NCI-H2029 (cell line): ENCODE measurements at places on chromosomes 16 and 17.

- DNase-seq, result no peak
Measured at GRCh38 chr16:86751076-86752030, 173.0 kb downstream of the FOXL1 start.

DNA sequence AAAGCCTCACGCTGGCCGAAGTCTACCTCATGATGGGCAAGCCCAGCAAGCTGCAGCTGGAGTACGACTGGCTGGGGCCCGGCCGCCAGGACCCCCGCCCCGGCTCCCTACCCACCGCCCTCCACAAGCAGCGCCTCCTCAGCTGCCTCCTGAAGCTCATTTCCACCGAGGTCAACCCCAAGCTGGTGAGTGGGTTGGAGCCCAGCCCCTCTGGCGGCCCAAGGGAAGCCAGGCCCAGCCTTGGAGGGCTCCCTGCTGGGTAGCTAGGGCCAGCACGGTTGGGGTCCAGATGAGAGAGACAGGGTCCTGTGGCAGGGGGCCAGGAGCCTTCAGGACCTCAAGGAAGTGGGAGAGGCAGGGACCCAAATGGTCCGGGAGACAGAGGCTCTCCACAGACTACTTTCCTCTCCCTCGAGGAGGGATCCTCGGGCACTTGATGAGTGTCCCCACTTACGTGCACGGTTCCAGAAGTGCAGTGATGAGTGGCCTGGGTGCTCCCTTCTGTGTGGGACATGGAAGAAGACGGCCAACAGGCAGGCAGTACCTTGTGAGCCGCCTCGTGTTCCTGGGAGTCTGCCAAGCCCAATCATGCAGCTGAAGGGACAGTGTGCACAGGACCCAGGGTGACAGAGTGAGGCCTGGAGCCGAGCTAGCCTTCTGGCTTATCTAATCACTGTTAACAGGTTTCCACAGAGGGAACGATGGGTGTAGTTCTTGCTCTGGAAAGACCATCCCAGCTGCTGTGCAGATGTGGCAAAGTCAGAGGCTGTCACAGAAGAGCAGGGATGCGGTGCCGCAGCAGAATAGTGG, 21.1 kb upstream of the JPT2 start:
- no peak for DNase-seq

- no peak for DNase-seq
Measured at GRCh38 chr17:4693416-4693815, 10.5 kb downstream of the PELP1 start.

DNA sequence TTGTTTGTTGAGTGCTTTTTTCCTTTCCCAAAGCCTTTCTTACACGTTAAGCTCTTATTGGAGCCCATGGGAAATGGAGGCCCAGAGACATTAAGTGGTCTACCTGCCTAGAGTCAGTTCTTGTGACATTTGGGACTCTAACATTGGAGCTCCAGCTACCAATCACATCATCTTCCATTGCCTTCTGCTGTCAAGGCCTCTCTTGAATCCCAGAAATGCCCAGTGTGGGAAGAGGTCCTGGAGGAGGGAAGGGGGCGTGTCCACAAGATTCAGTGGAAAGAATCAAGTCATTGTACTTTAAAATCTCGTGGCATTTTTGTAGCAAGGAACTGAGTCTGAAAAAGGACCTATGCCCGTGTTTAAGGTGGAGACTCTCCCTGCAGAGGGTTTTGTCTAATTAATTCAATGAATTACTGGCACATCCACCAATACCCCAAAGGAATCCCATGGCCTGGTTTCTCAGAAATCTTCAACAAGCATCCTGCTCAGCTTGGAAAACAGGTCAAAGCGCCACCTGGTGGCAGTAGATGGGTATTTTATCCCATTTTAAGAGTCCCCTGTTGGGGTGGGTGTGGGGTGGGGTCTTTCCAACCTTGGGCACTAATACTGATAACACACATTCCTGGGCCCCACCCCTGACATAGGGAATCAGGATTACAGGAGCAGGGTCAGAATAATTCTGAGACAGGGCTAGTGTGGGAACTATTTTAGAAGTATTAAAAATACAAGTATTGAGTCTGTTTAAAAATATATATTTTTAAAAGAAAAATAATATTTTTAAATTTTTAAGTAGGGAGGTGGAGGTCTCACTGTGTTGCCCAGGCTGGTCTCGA, 24.6 kb downstream of the GPT2 start:
- DNase-seq, result peak; percentile 13

GRCh38 chr16:3712861-3713372, 4.4 kb downstream of the TRAP1 start:
- DNase-seq, result no peak

DNA sequence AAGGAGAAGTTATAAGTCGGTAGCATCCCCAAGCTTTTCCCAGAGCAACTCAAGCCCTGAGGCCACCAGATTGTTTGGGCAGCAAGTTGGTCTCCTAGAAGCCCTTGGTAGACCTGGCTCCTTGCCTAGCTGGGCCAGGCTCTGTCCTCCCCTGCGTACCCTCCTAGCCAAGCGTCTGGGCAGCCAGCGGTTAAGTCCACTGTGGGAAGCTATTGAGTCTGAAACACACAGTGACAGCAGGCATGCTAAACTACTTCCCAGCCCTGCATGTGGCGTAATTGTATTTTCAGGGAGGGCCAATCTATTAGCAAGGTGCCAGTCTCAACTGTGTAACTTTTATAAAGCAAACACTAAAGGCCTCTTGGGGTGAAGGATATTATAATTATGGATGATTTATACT, 419.1 kb upstream of the RBFOX1 start:
- no peak for DNase-seq

- DNase-seq, result no peak
Measured at GRCh38 chr17:74680213-74680612, 32.5 kb downstream of the CD300LF start.

- no peak for DNase-seq
Measured at GRCh38 chr17:73208139-73208827, 15.4 kb downstream of the COG1 start.

GRCh38 chr16:75097941-75098901, 18.4 kb downstream of the LDHD start:
- DNase-seq, result no peak

- no peak for DNase-seq
Measured at GRCh38 chr16:70540994-70541393, 17.4 kb downstream of the SF3B3 start.

DNA sequence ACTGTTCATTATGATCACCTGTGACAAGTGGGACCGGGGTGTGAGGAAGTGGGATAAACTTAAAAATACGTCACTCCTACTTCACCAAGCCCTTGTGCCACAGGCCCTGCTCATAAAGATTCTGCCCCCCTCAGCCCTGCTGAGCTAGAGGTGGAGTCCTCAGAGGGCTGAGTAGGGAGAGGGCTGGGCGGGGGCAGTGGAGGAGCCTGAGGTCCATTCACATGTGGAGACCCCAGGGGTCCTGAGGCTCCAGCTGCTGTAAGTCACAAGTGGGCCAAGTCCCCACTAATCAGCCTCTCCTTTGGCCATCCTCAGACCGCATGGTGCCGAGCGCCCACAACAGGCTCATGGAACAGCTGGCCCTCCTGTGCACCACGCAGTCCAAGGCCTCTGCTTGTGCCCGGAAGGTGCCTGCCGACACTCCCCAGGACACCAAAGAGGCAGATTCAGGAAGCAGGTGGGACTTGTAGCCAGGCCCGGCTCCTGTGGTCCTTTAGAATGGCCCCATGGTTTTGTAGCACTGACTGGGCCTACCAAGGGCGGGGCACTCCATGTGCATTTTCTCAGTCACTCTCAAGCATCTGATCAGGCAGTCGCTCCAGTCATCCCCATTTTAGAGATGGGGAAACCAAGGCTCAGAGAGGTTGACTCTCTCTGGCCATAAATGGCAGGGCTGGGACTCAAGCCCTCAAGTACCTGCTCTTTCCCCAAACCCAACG, 10.4 kb downstream of the DNAAF8 start:
- DNase-seq, result no peak

GRCh38 chr17:79114458-79115301, 40.1 kb downstream of the ENGASE start:
- peak; percentile 92 for DNase-seq

DNA sequence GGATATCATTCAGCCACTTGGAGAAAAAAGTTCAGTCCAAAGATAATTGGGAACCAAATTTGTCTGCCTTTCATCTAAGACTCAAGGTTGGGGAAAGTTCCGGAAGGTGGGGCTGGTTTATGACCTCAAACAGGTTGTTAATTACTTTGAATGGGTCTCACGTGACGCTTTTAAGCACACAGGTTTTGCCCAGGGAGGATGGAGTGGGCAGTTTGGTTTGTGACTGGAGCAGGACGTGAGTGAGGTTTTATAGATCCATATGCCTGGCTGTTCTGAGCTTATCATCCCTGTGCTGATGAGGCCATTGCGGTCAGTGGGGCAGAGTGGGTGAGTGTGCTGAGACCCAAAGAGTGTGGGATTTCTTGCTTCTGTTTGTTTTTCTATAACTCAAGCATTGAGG, 38.7 kb upstream of the GPRC5B start:
- no peak for DNase-seq

DNA sequence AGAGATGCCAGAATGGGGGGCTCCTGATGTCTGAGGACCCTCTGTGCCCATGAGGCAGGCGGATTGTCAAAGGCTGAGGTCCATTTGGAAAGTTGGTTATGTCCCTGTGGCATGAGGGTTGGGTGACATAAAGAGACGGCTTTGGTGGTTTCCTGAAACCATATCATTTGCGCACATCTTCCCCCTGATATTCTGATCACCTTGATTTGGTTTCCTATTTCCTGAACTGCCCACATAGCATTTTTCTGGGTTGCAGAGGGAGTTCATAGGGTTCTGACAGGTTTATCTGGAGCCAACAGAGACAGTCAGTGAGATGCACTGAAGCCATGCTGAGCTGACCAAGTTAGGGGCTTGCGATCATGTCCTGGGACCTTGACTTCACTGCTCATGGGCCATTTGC, 15.7 kb upstream of the RNF222 start:
- no peak for DNase-seq

DNA sequence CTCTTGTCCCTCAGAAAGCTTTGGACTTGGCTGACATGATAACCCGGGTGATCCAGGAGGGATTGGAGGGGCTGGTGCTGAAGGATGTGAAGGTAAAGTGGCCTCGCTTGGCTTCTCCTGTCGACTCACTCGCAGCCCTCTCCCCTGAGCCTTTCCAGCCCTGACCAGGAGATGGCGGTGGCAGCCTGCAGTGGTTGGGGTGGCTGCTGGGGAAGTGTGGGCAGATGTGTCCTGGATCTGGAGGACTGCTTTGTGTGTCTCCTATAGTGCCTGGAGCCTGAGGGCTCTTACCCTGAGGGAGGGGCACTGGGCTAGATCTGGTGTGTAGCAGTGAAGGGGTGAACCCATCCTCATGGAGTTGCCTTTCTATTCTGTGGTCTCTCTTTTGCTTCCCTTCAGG, 17.9 kb downstream of the LIG3 start:
- peak; percentile 8 for DNase-seq

DNA sequence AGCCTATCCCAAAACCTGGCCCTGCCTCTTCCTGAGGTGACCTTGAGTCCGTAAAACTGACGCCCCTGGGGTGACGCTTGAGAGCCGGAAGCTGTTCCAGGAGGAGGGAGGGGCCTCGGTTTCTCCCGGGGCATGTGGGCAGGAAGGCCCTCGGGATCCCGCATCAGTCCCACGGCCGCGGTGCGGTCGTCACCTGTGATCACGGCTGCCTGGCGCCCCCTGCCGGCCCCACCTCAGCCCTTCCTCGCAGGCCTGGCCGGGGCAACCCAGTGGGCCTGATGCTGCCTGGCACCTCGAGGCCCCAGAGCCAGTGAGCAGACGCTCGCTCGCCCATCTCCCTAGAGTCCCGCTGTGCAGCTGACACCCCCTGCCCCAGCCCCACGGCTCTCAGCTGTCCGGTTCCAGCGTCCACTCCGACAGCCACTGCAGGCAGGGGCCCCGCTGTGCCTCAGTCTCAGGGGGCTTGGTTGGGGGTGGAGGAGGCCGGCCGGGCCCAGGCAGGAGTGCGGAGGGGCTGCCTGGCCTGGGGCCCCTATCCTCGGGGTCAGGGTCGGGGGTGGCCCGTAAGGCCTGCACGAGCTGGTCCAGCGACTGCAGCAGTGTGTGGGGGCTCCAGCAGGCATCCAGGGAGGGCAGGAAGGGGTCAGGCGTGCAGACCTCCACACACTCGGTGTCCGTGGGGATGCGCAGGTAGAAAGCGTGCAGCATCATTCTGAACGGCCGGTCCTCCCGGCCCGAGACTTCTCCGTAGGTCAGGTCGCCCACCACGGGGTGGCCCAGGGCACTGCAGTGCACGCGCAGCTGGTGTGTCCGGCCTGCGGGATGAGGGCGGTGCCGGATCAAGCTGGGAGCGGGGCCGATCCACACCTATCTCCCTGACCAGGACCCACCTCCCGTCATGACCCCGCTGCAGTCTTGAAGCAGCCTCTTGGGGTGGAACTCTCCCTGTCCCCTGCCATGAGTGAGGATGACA, 2.3 kb downstream of the RPUSD1 start:
- no peak for DNase-seq

DNA sequence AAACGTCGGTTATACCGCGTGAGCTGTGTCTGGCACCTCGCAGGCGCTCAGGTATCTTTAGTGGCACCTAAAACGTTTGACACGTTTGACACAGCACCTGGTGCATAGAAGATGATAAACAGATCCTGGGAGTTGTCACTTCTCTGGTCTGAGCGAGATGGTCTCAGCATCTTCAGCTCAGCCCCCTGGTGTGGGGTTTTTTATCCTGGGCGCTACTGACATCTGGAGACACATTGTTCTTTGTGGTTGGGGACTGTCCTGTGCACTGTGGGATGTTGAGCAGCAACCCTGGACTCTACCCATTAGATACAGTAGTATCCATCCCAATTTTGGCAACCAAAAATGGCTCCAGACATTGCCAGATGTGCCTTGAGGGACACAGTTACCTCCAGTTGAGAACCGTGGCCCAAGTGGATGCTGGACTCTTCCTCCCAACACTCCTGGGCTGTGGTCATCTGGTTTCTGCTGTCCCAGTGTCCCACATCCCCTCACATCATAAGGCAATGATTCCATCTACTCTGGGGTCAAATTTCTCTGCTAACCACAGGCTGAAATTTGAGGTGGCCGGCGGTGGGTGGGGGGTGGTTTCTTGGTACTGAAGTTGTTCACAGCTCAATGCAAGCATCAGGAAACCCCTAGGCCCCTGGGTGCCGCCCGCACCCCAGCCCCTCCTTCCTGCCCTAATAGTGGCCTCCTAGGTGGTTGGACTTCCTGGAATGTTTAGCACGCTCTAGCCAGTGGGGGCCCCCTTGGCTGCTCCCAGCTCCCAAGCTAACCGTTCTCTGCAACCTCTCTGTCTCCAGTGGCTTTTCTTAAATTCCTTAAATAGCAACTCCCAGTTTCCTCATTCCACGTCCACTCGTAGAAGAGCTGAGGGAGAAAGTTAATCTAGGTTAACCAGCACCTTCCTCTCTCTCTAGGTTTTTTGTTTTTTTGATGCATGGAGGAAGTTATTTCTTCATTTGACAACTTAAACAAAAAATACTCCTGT, 124.8 kb downstream of the ABCC1 start:
- no peak for DNase-seq
